Colonic mucosa (tissue), 4 donors: ENCODE measurements at places on chromosomes 3 and 15.

DNA sequence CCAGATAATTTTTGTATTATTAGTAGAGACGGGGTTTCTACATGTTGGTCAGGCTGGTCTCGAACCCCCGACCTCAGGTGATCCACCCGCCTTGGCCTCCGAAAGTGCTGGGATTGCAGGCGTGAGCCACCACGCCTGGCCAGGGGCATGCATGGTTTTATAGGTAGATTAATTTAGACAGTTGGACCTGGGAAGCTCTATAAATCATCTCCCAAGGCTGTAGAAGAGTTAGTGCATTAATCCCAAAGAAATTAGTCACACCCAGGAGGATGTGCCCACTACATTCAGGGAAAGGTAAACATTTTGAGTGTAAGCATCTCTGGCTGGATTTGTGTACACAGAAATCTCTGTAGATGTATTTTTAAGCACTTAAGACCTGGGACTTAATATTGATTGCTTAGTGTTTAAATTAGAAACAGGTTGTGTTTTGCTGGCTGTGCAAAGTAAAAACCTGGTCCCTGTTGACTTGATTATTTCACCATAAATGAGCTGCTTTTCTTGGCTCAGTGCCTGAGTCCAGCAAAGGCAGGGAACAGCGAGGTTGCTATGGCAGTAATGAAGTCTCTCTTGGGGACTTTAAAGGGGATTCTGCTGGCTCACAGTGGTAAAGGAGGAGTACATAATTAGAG, 19.2 kb downstream of the EXOSC7 start:
- DNase-seq = no peak

DNA sequence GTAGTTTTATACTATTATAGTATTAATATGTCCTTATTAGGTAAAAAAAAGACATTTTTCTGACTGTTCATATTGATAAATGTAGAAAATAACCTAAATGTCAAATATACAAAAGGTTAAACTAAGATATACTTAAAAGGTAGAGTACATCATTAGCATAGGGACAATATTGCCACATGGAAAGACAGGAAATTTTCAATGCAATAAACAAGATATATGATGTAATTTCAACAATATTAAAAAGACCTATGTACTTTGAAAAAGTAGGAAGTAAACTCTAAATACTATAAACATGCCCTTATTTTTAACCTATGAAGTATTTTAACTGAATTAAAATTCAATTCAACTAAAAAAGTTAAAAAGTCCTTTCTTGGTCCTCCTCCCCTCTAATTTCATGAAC, 1.9 kb downstream of the SPG11 start:
- no peak for DNase-seq

- DNase-seq = no peak
Measured at GRCh38 chr15:93203036-93203435, 114.0 kb upstream of the RGMA start.

DNA sequence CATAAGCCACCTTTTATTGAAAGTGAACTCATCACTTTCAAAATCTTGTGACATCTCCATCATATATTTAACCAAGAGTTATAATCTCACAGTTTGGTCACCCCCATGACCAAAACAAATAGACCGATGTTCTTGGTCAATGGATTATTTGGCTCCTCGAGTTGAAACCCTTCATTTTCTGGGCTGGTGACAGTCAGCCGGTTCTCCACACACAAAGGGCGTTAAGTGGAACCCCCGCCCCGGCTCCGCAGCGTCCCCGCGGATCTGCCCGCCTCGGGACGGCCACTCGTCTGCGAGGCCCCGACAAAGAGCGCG, 772 bp downstream of the TSPAN3 start:
- DNase-seq = no peak

DNA sequence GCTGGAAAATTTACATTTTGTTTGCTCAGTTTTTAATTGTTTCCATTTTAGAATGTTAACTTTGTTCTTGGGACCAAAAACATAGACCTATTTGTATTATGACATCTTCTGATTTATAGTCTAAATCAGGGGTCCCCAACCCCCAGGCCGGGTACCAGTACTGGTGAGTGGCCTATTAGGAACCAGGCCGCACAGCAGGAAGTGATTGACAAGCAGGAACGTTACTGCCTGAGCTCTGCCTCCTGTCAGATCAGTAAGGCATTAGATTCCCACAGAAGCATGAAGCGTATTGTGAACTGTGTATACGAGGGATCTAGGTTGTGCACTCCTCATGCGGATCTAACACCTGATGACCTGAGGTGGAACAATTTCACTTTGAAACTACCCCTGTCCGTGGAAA, 51.9 kb downstream of the GHSR start:
- DNase-seq = no peak

DNA sequence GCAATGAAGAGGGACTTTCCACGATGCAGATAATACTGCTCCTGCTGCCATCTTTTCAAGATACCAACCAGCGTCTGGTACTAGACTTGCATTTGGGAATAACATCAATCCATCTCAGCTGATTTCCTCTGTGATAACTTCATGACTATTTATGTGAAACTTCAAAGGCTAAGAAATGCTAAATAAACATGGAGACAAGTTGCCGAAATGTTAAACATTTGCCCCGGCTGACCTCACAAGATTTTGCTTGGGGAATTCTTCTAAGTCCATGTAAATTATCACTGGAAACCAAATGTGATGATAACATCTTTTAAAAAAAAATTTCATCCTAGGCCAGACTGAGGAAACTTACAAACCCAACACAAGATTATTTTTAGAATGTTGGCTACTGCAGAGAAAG, 185.8 kb upstream of the PRICKLE2 start:
- DNase-seq = no peak

DNA sequence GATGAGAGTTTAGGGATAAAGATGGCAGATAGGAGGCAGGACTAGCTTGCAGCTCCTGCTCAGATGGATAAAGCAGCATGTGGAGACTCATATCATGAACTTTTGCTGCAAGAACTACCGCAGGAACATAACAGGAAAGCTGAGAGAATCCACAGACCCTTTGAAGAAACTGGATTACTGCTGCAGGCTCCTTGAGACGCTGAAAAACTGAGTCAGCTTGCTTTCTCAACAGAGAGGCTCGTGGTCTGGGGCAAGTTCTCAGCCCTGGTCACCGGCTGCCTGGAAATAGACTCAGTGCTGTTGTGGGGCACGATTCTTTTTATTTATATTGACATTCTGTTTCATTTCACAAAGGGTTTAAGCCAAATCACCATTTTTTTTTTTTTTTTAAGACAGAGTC, 28.8 kb upstream of the TRIM59 start:
- no peak for DNase-seq

- no peak for DNase-seq
Measured at GRCh38 chr3:177212278-177212610, 15.0 kb upstream of the TBL1XR1 start.

- no peak for DNase-seq
Measured at GRCh38 chr3:89740881-89741177, 633.4 kb downstream of the EPHA3 start.

GRCh38 chr3:1200371-1200770, 107.5 kb downstream of the CNTN6 start:
- no peak for DNase-seq

- DNase-seq = no peak
Measured at GRCh38 chr15:71495398-71495780, 315.0 kb upstream of the NR2E3 start.

DNA sequence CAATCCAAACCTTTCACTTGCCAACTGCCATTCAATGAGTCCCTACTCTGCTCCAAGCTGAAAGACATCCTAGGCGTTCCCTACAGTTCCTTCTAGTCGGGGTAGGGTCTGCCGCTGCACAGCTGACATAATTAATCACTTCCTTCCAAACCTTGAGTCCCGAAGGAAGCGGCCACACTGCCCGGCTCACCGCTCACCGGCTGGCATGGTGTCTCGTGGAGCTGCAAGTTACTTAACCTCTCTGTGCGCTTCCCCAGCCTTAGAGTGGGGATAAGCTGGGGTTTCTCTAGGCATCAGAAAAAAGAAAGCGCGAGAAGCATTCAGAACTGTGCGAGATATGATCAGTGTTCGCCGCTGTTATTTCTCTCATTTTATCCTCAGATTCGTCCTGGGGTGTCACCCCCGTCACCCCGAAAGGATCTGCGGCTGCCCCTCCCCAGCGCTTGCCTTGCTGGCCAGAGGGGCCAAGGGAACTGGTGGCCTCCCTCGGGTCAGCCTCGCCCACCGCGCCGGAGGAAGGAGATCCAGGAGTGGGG, 748 bp downstream of the MRPS25 start:
- peak; percentile 40 for DNase-seq

DNA sequence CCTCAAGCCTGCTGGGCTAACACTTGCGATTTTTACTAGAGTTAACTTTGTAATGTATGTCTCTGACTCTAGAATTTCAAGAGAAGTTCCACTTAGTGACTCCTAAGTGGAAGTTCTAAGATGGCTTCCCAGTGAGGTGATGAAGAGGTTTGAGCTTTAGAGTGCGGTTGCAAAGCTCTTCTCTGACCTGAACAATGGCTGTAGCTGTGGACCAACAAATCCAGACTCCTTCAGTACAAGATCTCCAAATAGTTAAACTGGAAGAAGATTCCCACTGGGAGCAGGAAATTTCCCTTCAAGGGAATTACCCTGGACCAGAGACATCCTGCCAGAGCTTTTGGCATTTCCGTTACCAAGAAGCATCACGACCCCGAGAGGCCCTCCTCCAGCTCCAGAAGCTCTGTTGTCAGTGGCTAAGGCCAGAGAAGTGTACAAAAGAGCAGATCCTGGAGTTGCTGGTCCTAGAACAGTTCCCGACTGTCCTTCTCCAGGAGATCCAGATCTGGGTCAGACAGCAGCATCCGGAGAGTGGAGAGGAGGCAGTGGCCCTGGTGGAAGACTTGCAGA, 22.3 kb downstream of the WDR73 start:
- DNase-seq = no peak

DNA sequence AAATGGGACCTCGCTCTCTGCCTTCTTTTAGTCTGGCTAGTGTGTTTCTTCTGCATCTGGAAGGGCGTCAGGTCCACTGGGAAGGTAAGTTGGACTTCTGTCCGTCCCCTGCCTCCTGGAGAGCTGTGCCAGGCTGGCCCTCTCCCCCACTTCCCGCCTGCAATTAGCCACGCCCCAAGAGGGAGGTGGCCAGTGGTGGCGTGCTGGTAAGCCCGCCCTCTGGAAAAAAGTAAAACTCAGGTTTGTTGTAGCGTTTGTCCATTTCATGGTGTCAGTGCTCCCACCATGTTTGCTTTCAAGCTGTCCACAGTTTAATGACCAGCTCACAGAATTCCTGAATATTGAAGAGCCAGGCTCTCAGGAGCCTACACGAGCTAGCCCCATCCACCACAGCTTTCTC, 55.6 kb downstream of the SLC6A6 start:
- no peak for DNase-seq

DNA sequence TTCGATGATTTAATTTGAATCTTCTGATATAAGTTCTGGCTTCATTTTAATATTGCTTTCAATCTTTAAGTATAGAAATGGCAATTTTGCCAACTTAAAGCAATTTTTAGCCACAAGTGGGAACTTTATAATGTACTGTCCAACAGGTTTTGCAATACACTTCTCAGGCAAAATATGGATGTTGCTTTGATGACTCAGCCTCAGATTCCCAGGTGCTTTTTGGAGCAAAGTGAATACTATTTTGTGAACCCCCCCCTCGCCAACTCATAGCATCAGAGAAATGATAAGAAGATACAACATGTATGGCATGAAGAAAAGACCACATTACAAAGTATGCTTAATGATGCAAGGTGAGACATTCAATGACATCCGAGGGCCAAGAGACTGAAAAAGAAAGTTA, 158.1 kb downstream of the GABRB3 start:
- DNase-seq = no peak

- no peak for DNase-seq
Measured at GRCh38 chr3:108175352-108175751, 46.9 kb downstream of the IFT57 start.

DNA sequence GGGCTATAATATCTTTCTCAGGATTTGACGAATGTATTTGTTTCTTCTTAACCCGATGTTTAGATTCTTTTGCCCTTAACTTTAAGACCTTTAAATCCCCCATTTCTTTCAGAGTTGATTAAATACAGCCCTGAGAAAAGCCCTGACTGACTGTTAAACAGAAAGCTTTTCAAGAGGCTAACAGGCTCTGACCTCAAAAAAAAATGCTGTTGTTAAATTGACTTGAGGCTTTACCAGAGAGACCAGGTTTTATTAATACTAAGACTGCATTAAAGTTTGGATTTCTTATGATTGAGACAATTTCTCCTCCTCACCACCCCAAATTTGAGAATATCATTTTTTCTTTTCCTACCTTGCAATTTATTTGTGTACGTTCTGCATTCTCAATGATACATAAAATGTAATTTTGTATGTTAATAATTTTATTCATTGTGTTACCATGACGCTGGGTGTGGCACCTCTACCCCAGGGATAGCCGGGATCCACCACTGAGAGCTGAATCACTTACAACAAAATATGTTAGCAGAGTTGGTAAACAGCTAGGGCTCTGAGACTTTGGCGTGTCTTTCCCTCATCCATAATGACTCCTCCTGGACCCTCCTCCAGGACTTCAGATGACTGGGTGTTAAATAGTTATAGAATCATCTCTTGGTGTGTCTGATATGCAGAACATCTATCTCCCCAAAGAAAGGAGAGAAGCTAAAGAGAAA, 753.5 kb downstream of the NAALADL2 start:
- DNase-seq = no peak

- DNase-seq = no peak
Measured at GRCh38 chr3:44363591-44363990, 25.0 kb downstream of the TCAIM start.

DNA sequence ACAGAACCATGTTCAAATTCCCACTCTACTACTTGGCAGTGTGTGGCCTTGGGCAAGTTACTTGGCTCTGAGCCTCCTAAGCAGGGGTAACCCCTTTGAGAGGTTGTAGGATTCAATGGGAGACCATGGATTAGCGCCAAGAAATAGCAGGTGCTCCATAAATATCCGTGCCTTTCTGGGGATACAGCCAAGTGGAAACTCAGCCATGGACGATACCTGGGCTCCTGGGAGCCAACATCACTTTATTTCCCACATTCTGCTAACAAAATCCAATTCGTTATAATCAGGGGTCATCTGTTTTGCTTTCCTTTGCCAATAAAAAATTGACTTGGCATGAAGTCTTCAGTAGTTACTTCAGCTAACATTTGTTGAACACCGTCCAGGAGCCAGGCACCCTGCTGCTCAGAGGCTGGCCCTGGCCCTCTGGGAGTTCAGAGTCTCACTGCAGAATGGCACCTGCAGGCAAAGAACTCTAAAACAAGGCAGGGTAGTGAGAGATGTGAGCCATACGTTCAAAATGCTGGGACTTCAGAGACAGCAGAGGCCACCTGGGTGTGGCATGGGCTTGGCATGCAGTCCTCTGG, 42.3 kb downstream of the ZDHHC19 start:
- no peak for DNase-seq

GRCh38 chr15:44381236-44381635, 46.2 kb upstream of the CTDSPL2 start:
- DNase-seq = no peak

- DNase-seq = no peak
Measured at GRCh38 chr3:11212299-11212608, 58.0 kb downstream of the HRH1 start.
